ENCODE measurements at places on chromosomes 16 and 17.

DNA sequence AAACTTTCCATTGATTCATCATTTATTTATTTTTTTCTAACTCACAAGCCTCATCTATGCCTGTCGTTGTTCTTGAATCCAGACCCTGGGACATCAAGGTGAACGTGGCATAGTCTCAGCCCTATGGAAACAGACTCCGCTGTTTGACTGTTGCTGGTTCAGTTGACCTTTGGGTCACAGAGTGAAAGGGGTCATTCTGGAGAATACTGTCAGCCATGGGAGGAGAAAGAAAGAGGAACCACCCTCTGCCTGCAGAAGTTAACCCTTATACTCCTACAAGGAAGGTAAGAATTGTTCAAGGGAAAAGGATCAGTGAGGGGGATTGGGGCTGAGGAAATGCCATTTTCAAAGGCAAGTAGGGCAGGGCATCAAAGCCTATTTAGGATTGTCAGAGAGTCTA, 387.6 kb upstream of the MAF start:
- no peak for DNase-seq

GRCh38 chr16:49703483-49703882, 152.4 kb downstream of the ZNF423 start:
- no peak for DNase-seq

DNA sequence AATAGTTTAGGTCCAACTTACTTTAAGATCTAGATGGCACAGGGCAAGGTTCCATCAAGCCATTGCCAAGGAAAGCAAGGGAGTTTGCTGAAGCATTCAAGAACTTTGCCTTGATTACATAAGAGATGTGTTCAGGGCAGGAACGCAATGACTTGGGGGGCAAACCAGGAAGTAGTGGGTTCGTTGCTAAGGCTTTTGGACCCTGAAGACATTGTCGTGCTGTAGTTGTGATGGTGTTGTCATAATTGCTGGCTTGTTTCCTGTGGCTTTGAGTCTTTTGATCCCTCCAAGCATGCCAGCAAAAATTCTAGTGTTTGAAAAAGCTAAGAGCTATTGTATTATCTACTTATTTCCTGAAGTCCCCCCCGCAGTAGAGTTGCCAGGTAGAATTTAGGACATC, 70.7 kb upstream of the HNF1B start:
- no peak for DNase-seq

DNA sequence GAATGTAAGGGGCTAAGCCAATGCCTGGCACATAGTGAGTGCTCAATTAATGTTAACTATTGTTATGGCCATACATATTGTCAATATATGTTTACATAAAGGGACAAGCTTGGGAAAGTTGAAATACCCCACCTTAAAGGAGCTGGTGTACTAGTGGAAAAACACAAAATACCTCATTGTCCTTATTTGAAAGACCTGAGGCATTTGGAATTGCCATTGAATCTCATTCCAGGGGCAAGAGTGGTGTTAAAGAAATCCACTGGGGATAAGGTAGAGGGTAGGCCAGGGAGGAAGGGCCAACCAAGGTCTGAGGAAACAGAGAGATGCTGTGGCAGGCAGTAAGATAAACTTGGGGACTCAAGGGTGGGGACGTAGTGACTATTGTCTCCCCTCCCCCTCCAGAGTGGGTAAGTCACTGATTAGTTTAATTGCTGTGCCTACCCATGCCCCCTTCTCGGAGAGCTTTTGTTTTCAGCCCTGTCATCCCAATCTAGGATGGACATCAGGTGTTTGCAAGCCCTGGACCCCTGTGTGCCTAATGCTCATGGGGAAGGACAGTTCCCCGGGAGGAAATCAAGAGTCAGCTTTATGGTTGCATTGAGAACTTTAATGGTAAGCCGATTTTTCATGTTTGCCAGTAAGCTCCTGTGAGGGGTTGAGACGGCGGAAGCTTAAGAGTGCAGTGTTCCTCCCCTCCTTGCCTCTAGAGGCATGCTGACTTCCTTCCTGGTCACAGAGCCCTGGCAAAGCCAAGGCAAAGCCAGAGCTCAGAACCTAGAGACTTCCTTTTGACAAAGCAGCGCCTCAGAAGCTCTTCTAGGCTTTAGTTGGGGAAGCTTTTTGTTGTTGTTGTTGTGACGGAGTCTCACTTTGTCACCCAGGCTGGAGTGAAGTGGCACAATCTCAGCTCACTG, 2.5 kb upstream of the HEATR9 start:
- no peak for DNase-seq

DNA sequence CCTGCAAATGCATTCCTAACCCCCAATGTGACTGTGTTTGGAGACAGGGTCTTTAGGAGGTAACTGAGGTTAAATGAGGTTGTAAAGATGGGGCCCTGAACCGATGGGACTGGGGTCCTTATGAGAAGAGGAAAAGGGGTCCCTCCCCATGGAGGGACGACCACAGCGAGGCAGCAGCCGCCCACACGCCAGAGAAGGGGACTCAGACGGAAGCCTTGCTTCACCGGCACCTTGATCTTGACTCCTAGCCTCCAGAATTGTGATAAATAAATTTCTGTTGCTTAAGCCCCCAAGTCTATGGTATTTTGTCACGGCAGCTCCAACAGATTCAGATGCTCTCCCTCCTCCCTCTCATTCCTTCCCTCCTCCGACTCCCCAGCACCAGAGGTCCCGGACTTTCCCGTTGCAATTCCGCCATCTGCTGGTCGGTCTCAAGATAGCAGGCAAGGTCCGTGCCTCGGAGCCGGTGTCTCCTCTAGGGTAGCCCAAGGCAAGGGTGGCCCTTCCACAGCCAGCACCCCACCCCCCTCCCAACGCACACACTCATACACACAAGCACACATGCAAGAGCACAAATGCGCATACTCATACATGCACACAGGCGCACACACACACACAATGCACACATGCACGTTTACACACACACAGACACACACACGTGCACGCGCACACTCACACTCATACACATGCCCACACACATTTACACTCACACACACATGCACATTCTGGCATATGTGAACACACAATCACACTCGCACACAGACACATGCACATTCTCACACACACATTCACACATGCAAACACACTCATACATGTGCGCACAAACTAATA, 23.1 kb upstream of the C16orf78 start:
- peak; percentile 42 for DNase-seq

- no peak for DNase-seq
Observed at GRCh38 chr17:16953347-16953746, 18.6 kb downstream of the TNFRSF13B start.

GRCh38 chr17:51270636-51271035, 10.3 kb downstream of the UTP18 start:
- DNase-seq: no peak

GRCh38 chr16:15726715-15727114, 76.7 kb downstream of the NDE1 start:
- DNase-seq: no peak

- no peak for DNase-seq
Observed at GRCh38 chr16:78684030-78684611, 584.7 kb downstream of the WWOX start.

GRCh38 chr16:1362807-1363206, 11.1 kb downstream of the GNPTG start:
- DNase-seq: no peak

GRCh38 chr16:63712725-63713124, 1409.1 kb downstream of the CDH11 start:
- DNase-seq: no peak

DNA sequence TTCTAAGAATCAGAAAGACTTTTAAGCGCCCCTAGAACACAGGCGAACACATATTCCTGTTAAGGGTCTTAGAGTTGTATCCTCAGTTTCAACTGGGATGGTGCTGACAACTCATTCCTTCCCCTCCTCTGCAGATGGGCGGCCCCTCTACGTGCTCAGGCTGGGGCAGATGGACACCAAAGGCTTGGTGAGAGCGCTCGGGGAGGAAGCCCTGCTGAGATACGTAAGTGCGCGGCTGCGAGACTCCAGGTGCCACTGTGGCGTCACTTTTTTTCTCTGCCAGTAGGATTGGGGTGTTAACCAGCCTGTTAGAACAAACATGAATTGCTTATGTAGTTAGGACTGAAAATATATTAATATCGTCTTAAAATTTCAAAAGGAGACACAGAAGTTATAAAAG, 62.7 kb downstream of the SEC14L1 start:
- DNase-seq: no peak

DNA sequence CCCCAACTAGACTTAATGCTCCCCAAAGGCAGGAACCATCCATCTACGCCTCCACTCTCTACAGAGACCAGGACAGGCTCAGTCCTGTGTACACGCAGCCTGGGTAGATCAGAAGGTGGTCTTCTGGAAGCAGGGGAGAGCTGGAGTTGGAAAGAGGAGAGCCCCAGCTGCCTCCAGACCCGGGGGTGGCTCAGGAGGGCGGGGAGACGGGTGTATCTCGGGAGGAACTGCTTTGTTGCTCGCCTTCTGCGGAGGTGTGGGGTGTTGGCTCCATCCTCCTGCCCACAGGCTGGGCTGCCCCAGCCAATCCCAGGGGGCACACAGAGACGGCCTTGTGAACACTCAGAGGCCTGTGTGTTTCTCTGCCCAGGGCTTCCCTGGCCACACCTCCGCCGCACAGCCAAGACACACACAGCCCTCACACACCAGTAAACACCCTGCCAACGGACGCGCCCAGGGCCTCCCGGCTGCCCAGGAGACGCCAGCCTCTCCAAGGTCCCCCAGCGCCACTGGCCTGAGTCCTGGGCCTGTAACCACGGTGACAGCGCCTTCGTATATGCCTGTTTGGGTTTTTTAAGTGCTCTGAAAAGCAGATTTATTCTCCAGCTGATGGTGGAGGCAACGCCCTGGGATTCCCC, 143.4 kb upstream of the CDC42EP4 start:
- DNase-seq: no peak

DNA sequence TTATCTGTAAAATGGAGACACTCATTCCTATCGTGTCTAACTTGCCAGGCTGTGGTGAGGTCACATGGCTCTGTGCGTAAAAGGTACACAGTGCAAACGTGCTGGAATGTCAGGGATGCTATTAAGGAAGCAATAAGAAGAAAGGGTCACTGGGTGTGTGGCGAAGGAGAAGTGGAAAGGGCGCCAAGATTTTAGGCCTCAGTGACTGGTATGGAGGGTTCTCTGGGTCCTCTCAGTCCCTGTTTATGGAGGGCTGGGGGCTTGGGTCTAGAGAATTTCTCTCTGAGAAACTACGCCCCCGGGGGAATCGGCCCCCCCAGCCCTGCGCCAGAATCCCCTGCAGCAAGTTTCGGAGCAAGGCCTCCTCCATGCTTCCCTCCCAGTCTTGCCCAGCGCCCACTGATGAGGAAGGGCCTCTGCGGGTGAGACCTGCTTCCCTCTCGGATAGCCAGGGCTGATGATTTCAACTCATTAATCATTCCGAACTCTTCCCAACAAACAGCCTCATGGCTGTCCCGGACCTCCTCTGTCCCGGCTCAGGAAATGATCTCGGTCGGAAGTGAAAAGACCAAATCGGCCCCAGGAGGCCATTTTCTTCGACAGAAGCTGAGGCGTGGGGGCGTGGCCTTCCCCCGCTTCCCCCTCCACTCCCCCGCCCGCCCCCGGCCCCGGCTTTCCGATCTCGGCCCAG, 1.2 kb upstream of the HEXIM1 start:
- peak; percentile 91 for DNase-seq

DNA sequence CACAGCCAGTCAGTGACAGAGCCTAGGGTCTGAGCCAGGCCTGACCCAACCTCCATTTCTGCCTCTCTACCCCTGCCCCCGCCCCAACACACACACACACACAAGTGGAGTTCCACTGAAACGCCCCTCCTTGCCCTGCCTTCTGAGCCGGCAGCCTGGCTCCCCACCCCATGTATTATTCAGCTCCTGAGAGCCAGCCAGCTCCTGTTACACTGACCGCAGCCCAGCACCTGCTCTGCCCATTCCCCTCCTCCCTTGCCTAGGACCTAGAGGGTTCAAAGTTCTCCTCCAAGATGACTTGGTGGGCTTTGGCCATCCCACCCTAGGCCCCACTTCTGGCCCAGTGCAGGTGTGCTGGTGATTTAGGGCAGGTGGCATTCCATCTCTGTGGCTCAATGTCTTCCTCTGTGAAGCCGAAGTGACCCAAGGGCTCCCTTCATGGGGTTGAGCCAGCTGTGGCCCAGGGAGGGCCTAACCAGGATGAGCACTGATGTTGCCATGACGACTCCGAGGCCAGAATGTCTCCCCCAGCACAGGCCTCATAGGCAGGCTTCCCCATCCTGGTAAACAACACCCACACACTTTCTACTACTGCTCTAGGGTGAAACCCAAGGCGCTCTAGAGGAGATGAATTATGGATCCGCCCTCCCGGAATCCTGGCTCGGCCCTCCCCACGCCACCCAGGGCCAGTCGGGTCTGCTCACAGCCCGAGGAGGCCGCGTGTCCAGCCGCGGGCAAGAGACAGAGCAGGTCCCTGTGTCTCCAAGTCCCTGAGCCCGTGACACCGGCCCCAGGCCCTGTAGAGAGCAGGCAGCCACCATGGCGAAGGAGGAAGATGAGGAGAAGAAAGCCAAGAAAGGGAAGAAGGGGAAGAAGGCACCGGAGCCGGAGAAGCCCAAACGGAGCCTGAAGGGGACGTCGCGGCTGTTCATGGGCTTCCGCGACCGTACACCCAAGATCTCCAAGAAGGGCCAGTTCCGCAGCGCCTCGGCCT, 9.7 kb downstream of the MYO15A start:
- no peak for DNase-seq

GRCh38 chr17:29433541-29433940, 43.4 kb downstream of the TAOK1 start:
- DNase-seq: no peak

- no peak for DNase-seq
Observed at GRCh38 chr17:1137465-1137894, 42.3 kb downstream of the ABR start.
